ENCODE measurements at places on chromosomes 12 and 14.

GRCh38 chr12:18837025-18837424 lies 99.1 kb downstream of the CAPZA3 start:
- DNase-seq, result peak; percentile 32

DNA sequence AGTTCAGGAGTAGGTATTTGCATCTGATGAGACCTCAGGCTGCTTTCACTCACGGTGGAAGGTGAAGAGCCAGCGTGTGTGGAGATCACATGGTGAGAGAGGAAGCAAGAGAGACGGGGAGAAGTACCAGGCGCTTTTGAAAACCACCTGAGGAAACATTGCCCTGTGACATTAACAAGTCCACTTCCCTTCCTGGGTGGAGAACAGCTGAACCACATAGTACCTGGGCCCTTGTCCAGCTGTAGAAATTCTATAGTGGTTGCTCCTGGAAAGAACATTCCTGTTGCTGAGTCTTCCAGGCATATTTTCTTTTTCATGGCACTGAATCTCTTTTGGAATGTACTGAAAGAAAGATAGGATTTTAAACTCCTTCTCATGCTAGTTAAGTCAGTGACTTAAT lies 87.3 kb upstream of the RIN3 start:
- DNase-seq, result no peak

- no peak for DNase-seq
Observed at GRCh38 chr14:105411017-105411941, 8.3 kb upstream of the MTA1 start.

DNA sequence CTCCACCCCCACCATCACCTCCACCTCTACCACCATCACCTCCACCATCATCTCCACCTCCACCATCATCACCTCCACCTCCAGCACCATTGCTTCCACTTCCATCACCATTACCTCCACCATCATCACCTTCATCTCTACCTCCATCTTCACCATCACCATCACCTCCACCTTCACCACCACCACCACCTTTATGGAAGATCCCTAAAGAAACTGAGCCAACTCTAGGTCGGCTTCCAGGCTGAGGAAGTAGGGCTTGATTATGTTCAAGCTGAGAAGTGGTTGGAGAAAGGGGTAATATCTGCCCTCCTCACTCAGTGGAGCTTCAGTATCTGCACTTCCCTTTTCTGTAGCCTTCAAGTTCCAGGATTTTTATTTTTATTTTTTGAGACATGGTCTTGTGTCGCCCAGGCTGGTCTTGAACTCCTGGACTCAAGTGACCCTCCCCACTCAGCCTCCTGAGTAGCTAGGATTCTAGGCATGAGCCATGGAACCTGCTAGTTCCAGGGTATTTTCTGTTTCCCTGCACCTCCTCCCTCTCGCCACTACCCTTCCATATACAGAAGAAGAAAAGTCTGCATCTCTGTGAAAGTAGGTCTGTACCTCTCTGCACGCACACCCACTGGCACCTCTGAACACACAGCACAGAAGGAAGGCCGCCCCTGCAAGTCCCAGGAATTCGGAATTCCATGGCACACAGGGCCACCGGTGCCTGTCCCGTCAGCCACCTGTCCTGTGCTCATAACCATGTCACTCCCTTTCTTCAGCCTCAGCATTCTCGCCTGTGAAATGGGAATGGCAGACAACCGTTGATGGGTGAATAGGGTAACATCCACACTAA lies 5.9 kb downstream of the ZBTB42 start:
- no peak for DNase-seq

GRCh38 chr12:4050340-4050739 lies 177.1 kb upstream of the PARP11 start:
- DNase-seq, result no peak

DNA sequence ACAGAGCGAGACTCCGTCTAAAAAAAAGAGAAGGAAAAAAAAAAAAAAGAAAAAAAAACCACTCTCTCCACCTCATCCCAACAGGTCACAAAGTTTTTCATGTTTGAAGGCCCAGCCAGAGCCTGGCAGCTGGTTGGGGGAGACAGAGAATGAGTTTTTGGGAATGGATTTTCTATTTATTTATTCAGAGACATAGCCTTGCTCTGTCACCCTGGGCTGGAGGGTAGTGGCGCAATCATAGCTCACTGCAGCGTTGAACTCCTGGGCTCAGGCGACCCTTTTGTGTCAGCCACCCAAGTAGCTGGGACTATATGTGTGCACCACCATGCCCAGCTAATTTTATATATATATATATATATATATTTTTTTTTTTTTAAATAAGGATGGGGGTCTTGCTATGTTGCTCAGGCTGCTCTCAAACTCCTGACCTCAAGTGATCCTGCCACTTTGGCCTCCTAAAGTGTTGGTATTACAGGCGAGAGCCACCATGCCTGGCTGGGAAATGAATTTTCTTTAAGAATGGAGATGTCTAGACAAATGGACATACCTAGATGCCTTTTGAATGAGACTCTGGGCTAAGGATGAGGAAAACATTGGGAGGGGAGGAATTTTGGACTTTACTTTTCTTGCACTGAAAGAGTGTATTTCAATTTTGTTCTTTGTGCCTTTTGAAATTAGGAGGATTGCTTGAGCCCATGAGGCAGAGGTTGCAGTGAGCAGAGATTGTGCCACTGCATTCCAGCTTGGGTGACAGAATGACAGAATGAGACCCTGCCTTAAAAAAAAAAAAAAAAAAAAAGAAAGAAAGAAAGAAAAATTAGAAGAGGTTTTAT lies 16.9 kb upstream of the PPP1R1A start:
- DNase-seq, result no peak

GRCh38 chr14:68518166-68518565 lies 274.7 kb downstream of the ZFP36L1 start:
- DNase-seq, result no peak

DNA sequence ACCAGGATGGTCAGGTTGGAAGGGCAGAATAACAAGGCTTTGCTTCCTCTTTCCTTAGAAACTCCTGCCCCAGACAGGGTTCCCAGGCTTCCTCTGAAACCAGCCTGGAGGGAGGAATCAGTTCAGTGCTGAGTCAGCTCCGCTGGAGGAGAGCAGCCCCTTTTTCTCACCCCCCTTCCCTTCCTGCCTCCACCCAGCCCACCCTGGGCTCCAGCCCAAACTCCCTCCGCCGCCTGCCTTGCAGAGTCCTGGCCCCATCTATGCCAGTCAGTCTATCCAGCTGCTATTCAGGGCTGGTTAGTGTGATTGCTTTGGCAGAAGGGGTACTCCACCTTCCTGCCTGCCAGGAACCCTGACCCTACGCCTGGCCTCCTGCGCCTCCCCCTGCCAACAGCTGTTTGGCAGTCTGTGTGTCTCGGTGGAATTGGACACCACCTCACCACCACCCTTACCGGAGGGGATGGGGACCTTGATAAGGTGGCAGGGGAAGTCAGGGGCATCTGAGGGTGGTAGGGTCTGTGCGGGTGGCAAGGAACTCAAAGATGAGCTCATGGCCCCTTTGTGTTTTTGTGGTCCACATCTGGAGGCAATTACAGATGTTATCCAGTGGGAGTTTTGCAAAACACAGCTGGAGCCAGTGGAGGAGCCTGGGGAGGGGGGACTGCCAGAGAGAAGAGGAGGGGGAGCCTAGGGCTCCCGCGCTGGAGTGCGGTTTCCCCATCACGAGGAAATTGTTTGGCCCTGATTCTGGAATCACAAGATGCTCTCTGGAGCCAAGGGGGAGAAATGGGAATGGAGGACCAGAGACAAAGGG lies 12.2 kb downstream of the MMP14 start:
- DNase-seq, result no peak

- DNase-seq, result no peak
Observed at GRCh38 chr12:3988519-3989217, 115.5 kb upstream of the PARP11 start.

DNA sequence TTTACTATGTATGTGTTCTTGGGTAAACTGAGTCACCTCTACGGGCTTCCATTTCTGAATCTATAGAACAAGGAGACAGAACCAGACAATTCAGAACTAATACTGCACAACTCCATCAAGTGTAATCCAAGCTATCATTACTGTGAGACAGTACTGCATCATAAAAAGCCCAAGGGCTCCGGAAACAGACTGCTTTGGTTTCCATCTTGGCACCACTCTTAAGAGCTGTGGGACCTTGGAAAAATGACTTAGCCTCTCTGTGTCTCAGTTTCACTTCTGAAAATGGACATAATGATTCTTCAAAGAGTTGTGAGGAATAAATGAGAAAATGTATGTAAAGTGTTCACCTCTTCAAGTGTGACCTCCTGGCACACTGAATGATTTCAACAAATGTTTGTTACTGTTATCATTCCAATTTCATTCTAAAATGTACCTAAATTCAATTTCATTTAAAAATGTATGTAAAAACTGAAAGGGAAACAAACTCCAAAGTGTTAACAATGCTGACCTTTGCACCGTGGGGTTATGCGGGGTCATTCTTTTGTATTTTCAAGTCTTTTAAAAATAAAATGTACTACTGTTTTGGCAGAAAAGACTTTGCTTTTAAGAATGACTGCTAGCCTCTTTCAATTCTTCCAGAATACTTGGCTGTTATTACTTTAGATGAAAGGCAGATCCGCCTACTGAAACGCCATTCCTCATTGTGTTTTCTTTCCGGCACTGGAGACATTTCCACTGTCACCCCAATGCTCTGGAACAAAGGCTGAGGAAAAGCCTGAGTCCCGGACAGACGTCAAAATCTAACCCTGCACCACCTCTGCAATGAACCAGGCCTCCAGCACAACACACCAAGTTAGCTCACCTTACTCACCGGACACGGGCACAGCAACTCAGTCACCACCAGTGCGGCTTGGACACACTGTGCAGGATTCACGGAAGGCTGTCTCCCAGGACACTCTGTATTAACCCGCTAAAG lies 62.8 kb downstream of the TMCC3 start:
- no peak for DNase-seq

DNA sequence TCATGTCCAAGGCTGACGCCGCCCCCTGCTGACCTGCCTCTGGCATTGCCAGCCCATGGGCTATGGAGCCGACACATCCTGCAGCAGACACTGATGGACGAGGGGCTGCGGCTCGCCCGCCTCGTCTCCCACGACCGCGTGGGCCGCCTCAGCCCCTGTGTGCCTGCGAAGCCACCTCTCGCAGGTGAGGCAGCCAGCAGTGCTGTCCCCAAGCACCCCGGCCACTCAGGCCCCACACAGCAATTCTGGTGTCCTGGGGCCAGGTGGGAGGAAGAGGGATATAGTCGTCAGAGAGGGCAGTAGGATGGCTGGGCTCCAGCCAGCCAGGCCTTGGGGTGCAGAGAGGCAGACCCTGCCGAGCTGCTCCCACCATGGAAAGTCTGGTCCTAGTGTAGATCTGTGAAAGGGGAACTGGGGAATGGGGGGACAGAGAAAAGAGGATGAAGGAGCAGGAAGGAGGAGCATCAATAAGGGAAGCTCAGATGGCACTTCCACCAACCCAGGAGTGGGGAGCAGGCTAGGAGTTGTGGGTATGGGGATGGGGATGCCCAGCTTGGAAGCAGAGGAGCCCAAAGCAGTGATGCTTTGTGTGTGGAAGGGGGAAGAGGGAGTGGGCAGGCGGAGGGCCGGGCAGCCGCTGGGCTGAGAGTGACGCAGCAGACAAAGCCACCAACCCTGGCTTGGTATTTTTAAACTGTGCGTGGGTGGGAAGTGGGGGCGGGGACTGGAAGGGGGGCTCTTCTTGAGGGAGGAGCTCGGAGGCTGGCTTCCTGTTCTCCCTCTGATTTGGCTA lies 4.7 kb downstream of the NAB2 start:
- no peak for DNase-seq

DNA sequence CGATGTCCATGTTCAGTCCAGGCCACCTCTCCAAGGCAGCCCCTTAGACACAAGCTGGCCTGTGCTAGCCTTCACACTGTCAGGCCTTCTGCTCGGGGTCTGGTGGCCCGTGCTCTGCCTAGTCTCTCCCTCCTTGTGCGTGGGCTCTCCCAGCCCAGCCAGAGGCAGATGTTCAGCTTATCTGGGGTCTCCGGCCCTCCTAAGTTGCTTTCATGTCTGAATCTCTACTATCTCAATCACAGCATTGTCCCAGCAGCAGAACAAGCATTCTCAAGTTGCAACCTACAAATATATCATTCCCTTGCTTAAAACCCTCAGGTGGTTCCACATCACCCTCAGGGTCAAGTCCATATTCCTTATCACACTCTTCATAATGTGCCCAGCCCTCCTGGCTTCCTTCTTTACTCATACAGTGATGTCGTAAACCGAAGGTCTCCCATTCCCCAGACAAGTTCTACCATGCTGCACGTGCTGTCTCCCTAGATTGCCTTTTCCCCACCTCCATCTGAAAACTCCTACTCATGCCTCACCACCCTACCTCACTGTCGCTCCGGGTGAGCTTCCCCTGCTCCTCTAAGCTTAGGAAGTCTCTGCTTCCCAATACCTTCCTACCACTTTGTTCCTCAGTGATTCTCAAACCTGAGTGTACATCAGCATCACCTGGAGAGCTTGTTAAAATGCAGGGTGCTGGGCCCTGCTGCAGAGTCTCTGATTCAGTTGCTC lies 1.5 kb downstream of the KRT73 start:
- no peak for DNase-seq

DNA sequence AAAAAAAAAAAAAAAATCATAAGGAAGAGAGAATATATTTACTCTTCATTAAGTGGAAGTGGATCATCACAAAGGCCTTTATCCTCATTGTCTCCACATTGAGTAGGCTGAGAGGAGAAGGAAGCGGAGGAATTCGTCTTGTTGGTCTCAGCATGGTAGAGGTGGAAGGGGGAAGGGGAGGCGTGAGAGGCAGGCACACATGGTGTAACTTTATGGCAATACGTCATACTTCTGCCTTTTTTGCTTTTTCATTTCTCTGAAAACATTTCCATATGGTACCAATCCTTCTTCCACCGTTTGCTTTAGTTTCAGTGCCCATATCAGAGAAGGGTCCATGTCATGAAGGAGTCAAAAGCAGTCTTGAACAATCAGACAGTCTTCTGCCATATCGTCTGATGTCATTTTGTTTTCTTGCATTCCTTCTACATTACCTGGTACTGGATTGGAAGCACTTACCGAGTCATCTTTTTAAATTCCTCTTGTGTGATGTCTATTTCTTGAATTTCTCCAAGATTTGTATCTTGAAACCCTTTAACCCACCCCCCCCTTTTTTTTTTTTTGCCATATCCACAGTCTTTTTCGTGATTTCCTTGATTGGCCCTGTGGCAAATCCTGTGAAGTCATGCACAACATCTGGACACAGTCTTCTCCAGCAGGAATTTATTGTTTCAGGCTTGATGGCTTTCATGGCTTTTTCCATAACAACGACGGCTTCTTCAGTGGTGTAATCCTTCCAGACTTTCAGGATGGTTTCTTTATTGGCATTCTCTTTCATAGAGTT lies 8.9 kb downstream of the FUT8 start:
- DNase-seq, result no peak
